Naive thymus-derived CD8-positive, alpha-beta T cell (primary cell): ENCODE measurements at places on chromosomes 5 and 9.

- DNase-seq = peak; percentile 41
Measured at GRCh38 chr9:130835441-130836298, 616 bp downstream of the ABL1 start.

DNA sequence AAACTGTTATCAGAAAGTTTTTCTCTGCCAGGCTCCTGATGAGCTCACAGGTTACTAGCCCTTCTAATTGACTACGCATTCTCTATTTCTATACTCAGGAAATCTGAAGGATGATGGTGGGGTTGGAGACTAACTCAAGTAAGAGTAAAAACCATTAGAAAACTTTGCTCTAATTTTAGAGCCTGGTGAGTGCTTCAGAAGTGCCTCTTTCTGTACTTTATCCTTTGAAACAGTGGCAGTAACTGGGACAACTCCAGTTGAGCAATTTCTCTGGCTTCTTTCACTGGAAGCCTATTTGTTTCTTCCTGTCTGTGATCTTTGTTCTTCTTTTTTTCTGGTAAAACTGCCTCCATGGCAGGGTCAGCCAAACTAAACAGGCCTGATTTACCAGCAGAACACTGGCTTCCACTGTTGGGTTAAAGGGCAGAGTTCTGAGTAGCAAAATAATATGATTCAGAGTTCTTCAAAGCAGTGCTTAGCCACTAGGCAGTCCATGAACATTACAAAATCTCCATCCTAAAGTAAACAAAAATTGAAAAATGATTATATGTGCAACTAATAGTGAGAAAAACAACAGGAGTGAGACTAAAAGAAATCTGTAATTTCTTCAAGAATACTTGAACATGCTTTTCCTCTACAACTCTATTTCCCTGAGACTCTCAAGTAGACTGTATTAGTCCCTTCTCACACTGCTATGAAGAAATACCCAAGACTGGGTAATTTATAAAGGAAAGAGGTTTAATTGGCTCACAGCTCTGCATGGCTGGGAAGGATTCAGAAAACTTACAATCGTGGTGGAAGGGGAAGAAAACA is 79.8 kb downstream of the MROH2B start:
- DNase-seq = no peak

DNA sequence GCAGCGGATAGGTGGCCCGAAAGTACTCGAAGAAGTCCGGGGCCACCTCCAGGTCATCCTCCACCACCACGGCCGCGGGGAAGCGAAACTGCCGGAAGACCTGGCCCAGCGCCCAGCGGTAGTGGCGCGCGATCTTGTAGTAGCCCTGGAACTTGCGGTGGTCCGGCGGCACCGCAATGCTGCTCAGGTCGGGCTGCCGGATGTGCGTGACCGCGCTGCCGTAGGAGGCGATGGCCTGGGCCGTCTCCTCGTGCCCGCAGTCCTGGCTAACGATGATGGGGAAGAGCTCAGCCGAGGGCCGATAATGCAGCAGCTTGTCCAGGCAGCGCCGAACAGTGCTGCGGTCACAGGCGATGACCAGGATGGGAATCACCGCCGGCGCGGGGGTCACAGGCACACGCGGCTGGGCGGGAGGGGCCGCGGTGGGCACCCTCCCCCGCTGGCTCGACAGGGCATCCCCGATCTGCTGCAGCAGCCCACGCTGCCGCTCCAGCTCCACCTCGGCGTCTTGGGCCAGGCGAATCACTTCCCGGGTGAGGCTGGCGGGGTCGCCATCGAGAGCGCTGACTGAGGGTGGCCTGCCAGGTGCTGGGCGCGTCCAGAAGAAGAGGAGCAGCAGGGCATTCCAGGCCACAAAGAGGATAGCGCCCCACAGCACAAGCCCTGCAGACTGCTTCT is 10.2 kb downstream of the MGAT1 start:
- no peak for DNase-seq

DNA sequence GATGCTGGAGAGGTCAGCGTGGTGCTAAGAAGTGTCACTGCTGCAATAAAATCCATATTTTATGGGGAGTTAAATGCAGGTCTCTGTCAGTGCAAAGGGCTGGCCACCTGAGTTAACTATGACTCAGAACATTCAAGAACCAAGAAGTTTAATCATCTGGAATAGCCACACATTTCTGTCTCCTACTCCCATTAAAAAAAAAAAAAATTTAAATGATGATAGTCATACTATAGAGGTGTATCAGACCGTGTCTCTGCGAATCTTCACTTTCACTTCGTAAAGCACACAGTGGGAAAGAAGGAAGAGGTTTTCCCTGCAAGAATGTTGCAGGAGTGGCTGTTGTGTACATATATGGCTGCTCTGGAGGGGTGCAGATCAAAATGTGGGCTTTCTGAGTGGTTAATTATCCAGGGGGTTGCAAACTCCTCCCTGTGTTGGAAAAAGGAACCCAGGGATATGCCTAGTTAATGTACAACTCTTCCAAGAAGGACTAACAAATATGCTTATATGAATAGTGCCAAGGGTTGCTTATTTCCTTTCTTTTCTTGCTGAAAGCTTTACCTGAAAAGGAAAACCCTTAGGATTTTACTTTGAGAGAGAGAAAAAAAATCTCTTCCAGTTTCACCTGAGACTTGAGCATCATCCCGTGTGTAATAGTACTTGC is 1.5 kb downstream of the CDH6 start:
- DNase-seq = no peak

GRCh38 chr9:105535920-105536668 is 21.8 kb upstream of the FKTN start:
- no peak for DNase-seq

- no peak for DNase-seq
Measured at GRCh38 chr9:107907715-107908114, 418.1 kb upstream of the KLF4 start.

GRCh38 chr5:32193591-32193990 is 19.5 kb upstream of the GOLPH3 start:
- no peak for DNase-seq

DNA sequence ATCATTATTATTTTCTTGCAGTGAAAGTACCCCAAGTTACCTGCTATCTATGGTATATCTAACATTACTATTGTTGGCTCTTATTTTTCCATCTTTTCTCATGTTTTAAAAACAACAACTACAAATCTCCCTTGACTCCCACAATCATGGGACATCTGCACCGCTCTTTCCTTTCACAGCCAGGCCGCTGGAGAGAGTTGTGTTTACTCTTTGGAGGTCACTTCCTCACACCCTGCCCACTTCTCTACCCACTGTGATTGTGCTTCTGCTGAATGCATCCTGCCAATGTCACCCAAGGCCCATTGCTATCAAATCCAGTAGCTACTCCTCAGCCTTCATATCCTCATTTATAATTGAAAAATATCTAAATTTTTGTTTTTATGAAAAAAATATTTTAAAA is 29.7 kb downstream of the SLC28A3 start:
- DNase-seq = no peak

GRCh38 chr9:132447346-132447745 is 37.3 kb downstream of the CFAP77 start:
- no peak for DNase-seq

DNA sequence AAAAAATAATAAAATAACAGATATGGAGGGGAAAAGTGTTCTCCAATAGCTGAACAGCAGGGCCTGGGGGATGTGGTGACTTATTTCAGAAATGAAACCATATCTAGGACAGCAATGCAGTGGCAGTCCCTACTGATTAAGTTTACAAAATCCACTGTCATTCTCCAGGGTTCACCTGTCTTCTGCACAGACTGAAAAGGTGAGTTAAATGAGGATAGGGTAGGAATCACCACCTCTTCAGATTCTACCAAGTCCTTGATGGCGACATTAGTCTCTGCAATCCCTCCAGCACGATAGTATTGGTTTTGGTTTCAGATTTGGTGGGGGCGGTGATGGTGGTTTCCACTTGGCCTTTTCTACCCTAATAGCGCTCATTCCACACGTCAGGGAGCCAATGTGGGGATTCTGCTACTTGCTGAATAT is 32.3 kb upstream of the NPM1 start:
- no peak for DNase-seq

GRCh38 chr5:88837817-88838216 is 45.2 kb downstream of the MEF2C start:
- no peak for DNase-seq

DNA sequence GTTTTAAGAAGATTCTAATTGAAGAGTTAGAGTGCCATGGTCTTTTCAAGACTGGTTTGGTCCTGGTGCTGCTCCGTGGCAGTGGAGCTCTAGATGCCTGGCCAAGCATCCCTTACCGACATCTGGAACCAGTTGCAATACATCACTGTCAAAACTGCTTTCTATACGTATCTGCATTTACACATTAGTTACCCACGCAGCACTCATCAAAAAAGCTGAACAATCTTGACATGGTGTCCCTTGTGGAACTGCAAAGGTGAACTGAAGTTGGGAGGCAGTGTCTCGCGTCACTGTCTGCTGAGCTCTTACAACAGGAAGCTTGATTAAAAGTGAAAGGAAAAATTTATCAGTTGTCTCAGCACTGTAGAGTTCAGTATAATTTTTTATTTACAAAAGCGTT is 82.6 kb downstream of the PBX3 start:
- peak; percentile 63 for DNase-seq

- DNase-seq = no peak
Measured at GRCh38 chr9:129964901-129965734, 77.9 kb downstream of the FNBP1 start.

- no peak for DNase-seq
Measured at GRCh38 chr5:92641031-92641962, 939.7 kb downstream of the NR2F1-AS1 start.

DNA sequence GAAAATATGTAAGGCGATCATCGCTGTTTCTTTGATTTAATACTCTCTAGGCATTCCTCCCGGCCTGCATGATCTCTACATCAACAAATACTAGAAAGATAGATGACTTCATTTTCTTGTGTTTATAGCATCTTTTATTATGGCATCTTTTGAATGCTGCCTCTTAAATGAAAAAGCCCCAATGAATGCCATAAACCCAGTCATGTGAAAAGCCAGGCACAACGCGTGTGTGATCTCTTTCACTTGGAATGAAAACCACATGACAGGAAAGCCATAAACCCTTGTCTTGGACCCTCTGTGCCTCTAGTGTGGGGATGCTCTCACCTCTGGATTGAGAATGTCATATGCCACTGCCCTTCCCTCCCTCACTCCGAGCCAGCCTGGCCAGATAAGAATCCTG is 476.2 kb downstream of the SEMA5A start:
- no peak for DNase-seq

GRCh38 chr5:178396796-178397720 is 164.5 kb upstream of the PHYKPL start:
- DNase-seq = no peak

- no peak for DNase-seq
Measured at GRCh38 chr5:155260798-155261197, 247.2 kb downstream of the KIF4B start.

GRCh38 chr5:61576556-61576955 is 244.5 kb downstream of the ZSWIM6 start:
- no peak for DNase-seq

GRCh38 chr9:6910497-6910896 is 152.7 kb downstream of the KDM4C start:
- no peak for DNase-seq

- no peak for DNase-seq
Measured at GRCh38 chr9:114139071-114139470, 16.3 kb upstream of the COL27A1 start.

DNA sequence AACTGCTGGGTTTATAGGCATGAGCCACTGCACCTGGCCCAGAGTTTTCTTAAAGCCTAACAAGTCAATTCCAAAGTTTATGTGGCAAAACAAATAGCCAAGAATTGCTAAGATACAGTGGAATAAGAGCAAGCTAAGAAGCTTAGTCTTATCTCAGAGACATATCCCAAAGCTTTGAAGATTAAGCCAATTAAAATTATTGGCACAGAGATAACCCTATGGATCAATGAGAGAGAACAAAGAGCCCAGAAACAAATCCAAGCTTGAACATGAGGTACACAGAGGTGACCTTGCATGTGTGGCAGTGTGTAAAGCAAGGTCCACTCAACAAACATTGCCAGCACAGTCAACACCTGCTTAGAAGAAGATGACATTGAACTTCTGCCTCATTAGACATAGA is 13.3 kb downstream of the BTNL3 start:
- DNase-seq = no peak

- DNase-seq = no peak
Measured at GRCh38 chr5:72417333-72418062, 89.7 kb downstream of the ZNF366 start.

DNA sequence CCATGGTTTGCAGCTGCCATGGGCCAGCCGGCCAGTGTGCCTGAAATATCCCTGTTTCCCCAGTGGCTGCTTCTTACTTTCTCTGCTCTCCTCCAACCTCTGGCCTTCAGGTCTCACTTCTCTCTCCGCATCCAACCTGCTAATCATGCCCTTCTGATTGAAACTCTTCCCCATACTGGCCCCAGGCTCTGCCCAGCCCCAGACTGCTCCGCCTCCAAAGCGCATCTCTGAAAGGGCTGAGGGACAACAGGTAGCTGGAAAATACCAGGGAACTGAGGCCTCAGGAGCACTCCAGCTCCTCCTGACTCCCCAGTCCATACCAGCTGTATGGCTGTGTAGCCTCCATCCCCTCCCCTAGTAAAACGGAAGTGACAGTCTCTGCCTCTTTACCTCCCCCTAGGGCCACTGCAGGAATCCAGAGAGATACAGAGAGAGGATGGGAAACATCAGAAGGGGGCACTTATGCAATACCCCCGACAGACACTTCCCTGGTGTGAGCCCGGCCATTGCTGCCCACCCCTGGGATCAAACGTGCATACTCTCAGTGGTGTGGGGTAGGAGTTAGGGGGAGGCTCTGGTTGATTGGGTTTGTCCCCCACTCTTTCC is 34.2 kb downstream of the PAX5 start:
- no peak for DNase-seq

- no peak for DNase-seq
Measured at GRCh38 chr9:130264414-130265350, 878 bp upstream of the HMCN2 start.

DNA sequence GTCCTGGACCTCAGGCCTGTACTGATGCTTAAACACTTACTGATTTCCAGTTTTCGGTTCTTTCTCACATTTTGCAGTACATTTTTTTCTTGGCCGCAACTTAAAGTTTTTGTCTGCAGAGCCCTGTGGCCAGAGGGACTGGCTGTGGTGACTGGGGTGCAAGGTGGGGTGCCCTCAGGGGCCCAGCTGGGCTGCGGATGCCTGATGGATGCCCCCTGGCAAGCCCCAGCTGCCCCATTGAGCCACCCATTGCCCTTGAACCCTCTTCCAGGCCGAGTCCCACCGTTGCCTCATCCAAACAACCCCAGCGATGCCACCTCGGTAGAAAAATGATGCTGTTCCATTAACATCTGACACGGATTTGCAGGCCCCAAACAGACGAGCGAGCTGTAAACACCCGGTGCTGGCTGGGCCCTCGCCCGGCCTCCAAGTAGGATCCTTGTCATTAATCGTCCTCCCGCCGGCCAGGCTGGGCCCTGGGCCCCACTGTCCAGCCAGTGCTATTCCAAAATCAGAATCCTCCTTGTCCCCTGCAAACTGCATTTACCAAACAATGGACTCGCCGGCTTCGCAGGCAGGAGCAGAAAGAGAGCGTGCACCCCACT is 107.9 kb downstream of the PHF2 start:
- DNase-seq = no peak

DNA sequence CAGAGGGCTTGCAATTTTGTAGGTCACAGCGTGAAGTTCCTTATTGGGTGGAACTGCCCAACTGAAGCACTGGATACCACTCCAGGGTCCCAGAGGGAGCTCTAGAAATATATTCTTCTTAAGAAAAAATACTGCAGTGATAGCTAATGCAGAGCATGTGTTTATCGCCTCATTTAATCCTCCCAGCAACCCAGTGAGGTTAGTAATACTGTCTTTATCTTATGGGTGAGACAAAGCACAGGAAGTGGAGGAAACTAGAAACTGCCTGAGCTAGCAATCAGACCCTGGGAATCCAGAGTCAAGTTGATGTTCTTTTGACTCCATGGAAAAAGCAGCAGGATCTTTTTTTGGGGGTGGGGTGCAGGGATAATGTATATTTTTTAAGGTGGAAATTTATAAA is 153.3 kb downstream of the PJA2 start:
- no peak for DNase-seq
